ENCODE measurements at places on chromosomes 4 and X.
A peak's percentile ranks its signal among the peaks of the same experiment; 100 is the strongest.

DNA sequence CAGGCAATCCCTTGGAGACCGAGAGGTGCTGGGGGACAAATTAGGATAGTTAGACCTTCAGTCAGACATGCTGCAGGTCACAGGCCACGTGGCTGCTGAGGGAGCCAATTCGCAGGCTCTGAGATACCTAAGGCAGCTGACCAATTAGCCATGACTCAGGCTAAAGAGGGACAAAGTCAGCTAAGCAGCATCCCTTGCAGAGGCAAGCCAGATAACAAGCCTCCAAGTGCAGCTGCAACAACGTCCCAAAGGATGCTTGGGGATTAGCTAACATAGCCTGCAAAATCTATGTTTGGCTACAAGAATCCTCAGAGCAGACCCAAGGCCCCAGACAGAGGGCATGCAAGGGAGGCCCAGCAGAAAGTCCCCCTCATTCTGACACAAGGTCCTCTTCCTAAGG lies 93.5 kb downstream of the SEL1L3 start:
- DNase-seq = no peak

DNA sequence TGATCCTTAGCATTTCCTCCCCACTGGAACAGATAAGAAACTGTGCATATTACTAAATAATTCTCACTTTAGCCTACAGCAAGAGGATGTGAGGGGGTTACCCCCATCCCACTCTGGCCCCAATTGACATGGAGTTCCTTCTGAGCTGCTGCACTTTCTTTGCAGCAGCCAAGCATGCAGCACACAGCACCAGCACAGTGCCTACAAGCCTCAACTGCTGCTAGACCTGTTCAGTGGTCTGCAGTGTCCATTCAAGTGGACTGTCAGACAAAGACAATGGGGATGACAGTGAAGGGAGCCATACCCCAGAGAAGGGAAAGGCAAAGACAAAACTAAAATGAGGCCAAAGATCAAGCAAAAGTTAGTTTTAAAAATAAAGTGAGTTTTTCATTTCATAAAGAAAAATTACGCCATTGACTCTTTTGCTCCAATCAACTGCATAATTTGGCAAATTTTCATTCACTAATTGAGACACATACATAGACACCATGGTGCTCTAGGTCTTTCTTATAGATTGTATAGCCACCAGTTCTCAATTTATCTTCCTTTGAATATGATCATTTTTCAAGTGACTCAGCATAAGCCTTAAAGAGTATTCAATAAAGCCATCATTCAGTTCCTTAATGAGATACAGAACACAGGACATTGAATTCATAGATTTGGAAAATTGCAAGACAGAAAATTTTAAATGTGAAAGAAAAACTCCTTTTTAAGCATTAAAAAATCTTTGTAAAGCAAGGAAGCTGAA lies 410.6 kb downstream of the HNRNPD start:
- DNase-seq = no peak

- DNase-seq = no peak
Observed at GRCh38 chrX:2385224-2385623, 115.6 kb downstream of the DHRSX start.

DNA sequence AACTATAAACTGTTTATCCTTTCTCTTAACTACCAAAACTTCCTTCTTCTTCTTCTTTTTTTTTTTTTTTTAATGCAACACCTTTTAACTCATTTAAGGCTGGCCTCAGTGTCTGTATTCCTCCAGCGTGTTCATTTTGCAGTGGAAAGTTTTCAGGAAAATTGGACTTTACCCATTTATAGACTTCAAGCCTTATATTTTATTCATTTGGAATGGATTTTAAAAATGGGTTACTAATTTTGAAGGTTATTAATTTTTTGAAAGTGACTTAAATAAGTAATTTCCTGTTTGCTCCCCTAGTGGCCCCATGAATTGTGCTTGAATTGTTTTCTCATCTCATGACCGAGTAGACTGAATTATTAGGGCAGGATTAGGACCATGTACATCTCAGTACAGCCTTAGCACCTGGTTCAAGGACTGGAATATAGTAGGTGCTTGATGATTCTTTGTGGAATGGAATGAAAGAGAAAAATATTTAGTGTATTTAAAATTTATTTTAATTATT lies 282.7 kb downstream of the ANKRD50 start:
- DNase-seq = no peak

DNA sequence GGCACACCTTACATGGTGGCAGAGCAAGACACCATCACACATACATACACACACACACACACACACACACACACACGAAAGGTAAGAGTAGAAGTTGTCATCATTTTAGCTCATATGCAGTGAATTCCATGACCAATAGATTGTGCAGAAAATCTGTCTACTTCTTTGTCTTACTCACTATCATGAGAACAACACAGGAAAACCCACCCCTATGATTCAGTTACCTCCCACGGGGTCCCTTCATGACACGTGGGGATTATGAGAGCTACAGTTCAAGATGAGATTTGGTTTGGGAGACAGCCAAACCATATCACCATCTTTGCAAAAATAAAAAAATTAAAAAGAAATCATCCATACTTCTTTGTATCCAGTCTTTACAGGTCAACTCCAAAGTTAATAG lies 221.1 kb downstream of the BMPR1B start:
- no peak for DNase-seq

DNA sequence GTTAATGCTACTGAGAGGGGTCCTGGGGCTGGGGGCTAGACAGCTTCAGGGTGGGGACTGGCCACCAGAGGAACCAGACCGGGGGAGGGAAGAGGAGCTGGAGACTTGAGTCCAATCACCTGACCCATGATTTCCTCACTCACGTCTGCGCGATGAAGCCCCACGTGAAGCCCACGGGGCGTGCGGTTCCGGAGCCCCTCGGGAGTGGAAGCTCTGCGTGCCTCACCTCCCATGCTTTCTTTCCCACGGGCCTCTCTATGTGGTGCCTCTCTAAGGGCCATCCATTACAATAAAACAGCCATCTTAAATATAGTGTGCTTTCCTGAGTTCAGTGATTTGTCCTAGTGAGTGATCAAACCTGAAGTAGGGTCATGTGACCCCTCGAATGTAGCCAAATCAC lies 119.9 kb downstream of the ENPP6 start:
- DNase-seq = no peak

GRCh38 chrX:42803320-42803719 lies 25.4 kb upstream of the PPP1R2C start:
- DNase-seq = no peak

- DNase-seq = no peak
Observed at GRCh38 chr4:110616238-110617074, 6.4 kb downstream of the PITX2 start.

- DNase-seq = no peak
Observed at GRCh38 chr4:1629699-1630083, 54.4 kb downstream of the FAM53A start.

GRCh38 chr4:98374643-98375042 lies 113.5 kb downstream of the RAP1GDS1 start:
- peak; percentile 24 for DNase-seq

DNA sequence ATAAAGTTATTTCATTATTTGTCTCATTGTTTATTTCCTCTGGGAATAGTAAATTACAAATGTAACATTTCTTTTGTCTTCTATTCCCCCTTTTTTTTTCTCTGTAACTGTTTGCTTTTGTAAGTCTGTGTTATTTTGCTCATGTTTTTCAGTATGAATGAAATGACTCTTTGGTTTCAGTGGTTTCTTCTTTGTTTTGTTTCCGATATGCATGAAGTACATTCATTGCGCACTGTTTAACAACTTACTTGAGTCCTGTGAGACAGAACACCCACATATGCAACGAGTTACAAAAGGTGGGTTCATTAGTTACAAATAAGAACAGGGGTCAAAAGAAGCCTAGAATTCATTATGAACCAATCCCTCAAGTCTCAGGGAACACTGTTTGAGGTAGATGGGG lies 175.0 kb upstream of the UGT8 start:
- no peak for DNase-seq

GRCh38 chr4:76087007-76087769 lies 12.7 kb downstream of the ART3 start:
- DNase-seq = peak; percentile 86

GRCh38 chrX:136750364-136750763 lies 30.4 kb downstream of the ARHGEF6 start:
- DNase-seq = no peak

DNA sequence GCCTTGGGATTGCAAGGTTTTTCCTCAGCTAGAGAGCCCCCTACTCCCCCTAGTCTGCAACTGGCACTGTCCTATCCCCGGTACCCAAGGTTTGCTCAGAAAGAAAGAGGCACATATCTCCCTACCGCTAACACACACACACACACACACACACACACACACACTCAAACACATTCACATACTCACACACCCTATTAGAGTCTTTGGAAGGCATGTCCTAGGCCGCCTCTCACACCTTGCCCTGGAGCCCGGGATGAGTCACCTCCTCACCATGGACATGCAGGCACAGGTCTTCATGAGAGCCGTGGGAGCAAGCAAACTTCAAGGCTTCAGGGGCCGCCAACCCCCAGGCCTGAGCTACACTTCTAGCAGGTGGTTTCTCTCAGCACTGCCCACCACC lies 49.2 kb downstream of the PJA1 start:
- no peak for DNase-seq

GRCh38 chrX:70500826-70501225 lies 56.2 kb downstream of the DLG3 start:
- DNase-seq = no peak

GRCh38 chr4:83109480-83110222 lies 4.9 kb downstream of the PLAC8 start:
- no peak for DNase-seq

DNA sequence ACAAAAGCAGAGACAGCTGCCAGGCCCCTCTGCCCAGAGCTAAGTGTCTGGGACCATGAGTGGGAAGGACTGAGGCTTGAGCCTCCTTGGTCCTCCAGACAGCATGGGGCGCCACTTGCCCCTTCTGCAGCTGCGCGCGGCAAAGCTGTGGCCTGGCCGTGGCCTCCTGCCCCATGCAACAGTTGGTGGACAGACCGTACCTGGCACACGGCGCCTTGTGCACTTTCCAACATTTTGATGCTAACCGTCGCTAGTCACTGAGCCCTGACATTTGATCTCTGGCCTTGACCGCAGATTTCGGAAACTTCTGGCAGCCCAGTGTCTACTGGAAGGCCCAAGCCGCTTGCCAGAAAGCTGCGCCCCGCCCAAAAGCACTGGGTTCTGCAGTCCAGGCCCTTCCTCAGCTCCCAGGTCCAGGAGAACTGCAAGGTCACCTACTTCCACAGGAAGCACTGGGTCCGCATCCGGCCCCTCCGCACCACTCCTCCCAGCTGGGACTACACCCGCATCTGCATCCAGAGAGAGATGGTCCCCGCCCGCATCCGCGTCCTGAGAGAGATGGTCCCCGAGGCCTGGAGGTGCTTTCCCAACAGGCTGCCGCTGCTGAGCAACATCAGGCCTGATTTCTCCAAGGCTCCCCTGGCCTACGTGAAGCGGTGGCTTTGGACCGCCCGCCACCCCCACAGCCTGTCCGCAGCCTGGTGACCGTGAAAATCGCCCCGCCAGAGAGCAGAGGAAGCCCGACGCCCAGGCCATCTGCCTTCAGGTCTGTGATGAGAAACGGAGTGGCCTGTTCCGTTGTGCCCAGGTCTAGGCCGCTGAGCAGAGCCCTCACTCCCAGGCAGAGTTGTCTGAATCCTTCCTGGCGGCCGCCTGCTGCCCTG lies 35.3 kb upstream of the CA5B start:
- no peak for DNase-seq

- no peak for DNase-seq
Observed at GRCh38 chr4:180284267-180284666, 1958.9 kb upstream of the TENM3 start.
